NCI-H460 (cell line): ENCODE measurements at places on chromosomes 1 and 21. TPM values are rescaled to one million over a fixed set of nuclear protein-coding genes. Genes with fewer than 3 reads are reported as not detected.

The MYOG gene
- not detected in 2 replicates for total RNA-seq

GRCh38 chr21:35664683-35665082 lies 395.6 kb downstream of the SETD4 start:
- DNase-seq, result no peak

DNA sequence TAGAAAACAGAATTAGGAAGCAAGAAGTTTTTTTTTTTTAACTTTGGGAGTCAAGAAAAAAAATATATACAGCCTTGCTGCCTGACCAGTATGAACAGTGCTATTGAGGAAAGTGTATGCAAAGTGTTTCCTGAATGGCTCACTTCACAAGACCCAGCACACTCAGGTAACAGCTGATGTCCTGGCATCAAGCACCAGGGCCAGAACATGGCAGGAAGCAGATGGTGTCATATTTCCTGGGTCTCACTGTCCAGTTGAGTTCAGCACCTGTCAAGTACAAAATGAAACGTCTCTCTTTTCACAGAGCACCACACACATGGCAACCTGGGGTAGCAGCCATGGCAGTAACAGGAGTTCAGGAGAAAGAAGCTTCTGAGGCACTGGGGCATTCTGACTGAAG lies 372.3 kb downstream of the TTLL7 start:
- DNase-seq, result no peak

DNA sequence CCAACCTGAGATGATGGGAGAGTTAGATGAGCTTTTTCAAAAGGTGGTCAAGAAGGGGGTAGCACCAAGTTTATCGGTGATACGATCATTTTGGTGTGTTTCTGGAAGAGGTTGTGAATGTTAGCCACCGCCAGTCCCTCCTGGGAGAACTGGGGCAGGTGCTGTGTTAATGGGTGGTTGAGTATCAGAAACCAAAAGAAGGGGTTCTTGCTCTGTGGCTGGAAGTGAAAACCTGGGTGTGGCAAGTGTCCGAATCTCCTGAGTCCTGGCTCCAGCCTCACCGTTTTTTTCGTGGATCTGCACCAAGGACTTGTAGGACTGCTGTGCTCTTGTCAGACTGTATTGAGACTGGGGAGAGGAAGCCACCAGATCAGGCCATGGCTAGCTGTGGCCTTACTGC lies 7.8 kb downstream of the UBE2Q1 start:
- no peak for DNase-seq

The BNIPL gene
- total RNA-seq, result 0.43 and 1.3 TPM in 2 replicates

GRCh38 chr1:26771643-26772321 lies 16.0 kb upstream of the PIGV start:
- DNase-seq, result no peak

The PEAR1 gene
- 0.27 and 0.29 TPM in 2 replicates for total RNA-seq

DNA sequence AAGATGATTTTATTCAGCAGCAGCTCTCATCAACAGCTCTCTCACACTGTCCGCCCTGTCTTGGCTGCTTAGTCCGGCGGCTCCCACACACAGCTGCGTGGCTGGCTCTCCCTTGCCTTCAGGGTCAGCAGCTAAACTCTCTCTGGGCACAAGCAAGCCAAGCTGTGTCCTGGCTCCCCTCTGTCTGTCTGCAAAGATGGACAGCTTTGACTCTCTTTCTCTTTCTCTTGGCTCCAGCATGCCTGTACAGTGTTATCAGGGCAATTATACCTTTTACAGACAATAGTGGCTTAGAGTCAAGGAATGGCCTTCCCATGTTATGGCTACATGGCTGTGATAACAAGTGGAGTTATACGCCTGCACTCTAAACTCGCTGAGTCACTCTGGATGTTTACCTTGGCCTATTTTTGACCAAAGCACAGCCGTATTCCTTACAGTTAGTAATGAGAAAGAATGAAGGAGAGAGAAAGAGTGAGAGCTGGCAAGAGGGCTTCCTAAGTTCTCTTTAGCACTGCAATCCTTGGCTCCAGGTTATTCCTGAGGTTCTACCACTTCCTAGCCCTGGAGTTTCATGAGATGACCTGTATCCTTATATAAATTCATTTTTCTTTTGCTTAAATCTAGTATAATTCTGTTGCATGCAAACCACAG lies 59.9 kb upstream of the ZSWIM5 start:
- DNase-seq, result peak; percentile 76

GRCh38 chr1:116492358-116492811 lies 78.4 kb downstream of the CD58 start:
- no peak for DNase-seq

GRCh38 chr1:177937931-177938330 lies 31.9 kb downstream of the SEC16B start:
- no peak for DNase-seq

DNA sequence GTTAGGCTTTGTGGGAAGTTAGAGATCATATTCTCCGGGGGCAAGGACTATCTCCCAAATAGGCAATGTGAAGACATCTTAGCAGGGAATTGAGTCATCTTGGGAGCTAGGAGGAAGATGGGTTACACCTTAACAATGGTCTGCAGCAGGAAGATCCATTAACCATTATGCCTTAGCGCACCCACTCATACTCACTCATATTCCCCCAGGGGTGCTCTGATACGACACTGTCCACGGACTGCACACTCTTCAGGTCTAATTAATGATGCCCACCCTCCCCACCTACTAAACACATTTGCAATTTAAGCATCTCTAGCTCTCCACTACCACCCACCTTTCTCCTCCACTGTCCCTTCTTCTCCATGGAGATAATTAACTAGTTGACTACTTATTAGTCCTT lies 857 bp upstream of the AK5 start:
- DNase-seq, result no peak

- DNase-seq, result no peak
Observed at GRCh38 chr1:227790868-227791267, 24.6 kb upstream of the PRSS38 start.

DNA sequence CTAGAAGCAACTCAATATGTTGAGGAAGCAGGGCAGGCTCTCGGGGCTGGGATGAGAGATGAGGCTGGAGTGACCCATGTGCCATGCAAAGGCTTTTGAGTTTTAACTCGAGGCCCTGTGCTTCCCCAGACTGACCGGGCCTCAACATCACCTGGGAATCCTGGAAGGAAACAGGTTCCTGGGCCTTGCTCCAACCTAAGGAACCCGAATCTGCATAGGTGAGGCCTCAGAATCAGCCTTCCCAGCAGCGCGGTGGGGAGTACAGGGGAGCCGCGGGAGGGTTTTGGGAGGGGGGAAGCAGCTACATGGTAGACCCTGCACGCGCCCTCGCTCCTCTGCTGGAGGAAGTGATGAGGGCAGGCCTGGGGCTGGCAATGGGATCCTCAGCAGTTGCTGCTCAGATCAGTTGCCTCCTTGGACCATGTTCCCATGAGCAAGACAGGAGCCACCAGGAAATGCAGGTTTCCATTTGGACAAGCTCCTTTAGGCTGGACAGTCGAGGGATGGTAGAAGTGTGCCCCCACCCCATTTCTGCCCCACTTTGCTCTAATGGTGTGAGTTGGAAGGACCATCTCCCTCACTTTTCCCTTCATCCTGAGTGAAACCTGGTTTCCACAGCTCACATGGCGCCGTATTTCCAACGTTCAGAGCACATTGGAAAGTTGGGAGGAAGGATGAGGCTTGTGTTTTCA lies 4.5 kb upstream of the KIAA1614 start:
- no peak for DNase-seq

GRCh38 chr1:215114154-215114933 lies 31.8 kb downstream of the KCNK2 start:
- peak; percentile 98 for DNase-seq

DNA sequence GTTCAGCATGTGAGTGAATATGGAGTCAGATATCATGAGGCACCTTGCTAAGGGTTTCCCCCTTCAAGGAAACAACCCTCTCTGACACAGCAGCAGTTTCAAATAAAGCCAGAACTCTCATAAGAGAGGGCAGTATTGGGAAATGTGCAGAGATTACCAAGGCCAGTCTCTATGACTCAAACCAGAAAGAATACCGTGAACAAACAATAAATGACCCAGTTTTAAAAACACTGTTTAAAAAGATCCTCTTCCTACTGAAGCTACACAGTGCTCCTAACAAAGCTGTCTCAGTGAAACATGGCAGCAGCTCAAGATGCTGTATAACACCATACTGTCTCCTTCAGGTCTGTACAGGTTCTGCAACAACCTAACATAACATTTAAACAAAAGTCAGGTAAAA lies 102.6 kb downstream of the KIAA0319L start:
- DNase-seq, result no peak

The FNBP1L gene
- total RNA-seq, result 21.3 and 24.4 TPM in 2 replicates
